CD4-positive, alpha-beta T cell (primary cell): ENCODE measurements at places on chromosomes 13 and 19. TPM values are rescaled to one million over a fixed set of nuclear protein-coding genes. Genes with fewer than 3 reads are reported as not detected.

ONECUT3 gene
- total RNA-seq, result not detected

ERICH6B gene
- not detected for total RNA-seq

KIR2DL4 gene
- total RNA-seq, result not detected

KBTBD6 gene
- 7.2 TPM for total RNA-seq

ATP4B gene
- not detected for total RNA-seq

NECTIN2 gene
- total RNA-seq, result 1.9 TPM

ZNF99 gene
- not detected for total RNA-seq

CGB2 gene
- not detected for total RNA-seq

KLK2 gene
- total RNA-seq, result not detected

ZNF627 gene
- 12.7 TPM for total RNA-seq

C1QTNF9 gene
- total RNA-seq, result not detected

PSG11 gene
- total RNA-seq, result not detected

GRCh38 chr19:38392707-38393308, 4.3 kb downstream of the SPRED3 start:
- H3K27me3 ChIP-seq, result peaks cover 7% of the 10 kb centered on the region
- no peak overlapping the region for H3K4me3 ChIP-seq
- peaks cover 36% of the 10 kb centered on the region for H3K4me1 ChIP-seq
- no peaks in the 10 kb centered on the region for H3K36me3 ChIP-seq
- no peak for DNase-seq

GRCh38 chr13:28322256-28322905, 172.5 kb downstream of the FLT1 start:
- no peaks in the 10 kb centered on the region for H3K36me3 ChIP-seq
- no peaks in the 10 kb centered on the region for H3K27me3 ChIP-seq
- no peak for DNase-seq

DNA sequence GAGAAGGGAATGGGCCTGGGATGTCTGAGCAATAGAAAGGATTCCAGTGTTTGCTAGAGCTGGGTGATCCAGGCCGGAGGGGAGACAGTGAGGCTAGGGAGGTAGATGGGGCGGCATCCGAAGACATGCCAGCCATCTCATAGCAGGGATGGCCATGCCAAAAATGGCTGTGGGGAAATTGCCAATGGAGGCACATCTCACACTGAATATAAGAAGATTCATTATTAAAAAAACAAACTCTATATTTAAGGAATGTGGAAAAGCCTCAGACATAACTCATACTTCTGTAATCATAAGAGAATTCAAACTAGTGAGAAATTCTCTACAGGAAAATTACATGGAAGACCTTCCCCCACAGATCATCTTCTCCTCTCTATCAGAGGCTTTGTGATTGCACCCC, 289.2 kb downstream of the FGF9 start:
- H3K27me3 ChIP-seq, result no peaks in the 10 kb centered on the region
- no peaks in the 10 kb centered on the region for H3K4me1 ChIP-seq
- H3K36me3 ChIP-seq, result no peaks in the 10 kb centered on the region
- H3K4me3 ChIP-seq, result no peak overlapping the region
- H3K27ac ChIP-seq, result no peak overlapping the region
- DNase-seq, result no peak

DNA sequence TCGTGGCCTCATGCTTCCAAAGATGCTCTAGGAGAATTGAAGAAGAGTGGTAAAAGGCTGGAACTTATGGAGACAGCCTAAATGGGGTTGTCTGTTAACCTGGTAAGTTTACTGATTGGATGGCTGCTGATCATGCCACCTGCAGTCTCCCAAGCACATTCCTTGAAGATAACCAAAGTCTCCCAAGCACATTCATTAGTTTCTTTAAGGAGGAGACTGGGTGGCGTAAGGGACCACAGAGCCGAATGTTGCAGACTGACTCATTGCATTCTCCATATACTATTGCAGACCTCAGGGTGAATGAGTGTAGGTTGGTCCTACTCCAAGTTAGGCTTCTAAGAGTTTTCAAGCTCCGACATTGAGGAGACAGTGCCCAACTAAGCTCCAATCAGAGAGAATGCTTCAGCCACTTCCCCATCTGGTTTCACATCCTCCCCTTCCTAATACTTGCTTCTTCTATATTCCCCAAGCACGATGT, at the start of gene IGFL3:
Gene IGFL3, minus strand, starts transcription at position 51 of the 478 bp plus-strand sequence. Its CDS starts 39 bp downstream, at position 12.
- no peak within 1 kb of the TSS for H3K4me3 ChIP-seq
- H3K27me3 ChIP-seq, result peaks cover 33% of the 10 kb centered on the region
- no peaks in the 10 kb centered on the region for H3K4me1 ChIP-seq
- no peak for DNase-seq
- no peaks in the 10 kb centered on the region for H3K36me3 ChIP-seq

DNA sequence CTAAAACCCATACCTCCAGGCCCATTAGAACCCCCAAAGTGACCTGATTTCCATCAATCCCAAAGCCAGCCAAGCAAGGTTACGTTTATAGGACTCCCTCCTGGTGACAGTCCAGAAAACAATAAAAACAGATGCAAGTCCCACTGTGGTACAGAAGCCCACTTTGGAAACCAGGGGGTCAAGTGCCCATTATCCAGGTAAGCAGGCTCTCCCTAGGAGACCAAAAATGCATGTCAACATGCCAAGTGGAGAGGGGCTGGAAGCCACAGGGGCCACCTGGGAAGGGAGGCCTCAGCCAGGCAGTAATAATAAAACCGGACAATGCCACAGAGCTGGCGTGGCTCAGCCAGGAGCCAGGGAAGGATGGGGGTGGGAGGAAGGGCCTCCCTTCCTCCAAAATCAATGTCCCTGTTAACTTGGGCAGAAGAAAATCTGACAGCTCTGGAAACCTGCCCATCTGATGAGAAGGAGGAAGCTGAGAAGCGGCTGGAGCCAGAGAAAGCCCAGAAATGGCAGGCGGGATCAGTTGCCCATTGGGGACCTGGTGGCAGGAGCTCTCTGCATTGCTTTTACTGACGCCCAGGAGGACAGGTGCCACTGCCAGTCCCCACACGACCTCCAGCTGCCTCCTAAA, 160.4 kb downstream of the ZIC5 start:
- DNase-seq, result no peak
- H3K27ac ChIP-seq, result no peak overlapping the region
- H3K4me3 ChIP-seq, result no peak overlapping the region
- H3K4me1 ChIP-seq, result no peaks in the 10 kb centered on the region
- no peaks in the 10 kb centered on the region for H3K36me3 ChIP-seq

DNA sequence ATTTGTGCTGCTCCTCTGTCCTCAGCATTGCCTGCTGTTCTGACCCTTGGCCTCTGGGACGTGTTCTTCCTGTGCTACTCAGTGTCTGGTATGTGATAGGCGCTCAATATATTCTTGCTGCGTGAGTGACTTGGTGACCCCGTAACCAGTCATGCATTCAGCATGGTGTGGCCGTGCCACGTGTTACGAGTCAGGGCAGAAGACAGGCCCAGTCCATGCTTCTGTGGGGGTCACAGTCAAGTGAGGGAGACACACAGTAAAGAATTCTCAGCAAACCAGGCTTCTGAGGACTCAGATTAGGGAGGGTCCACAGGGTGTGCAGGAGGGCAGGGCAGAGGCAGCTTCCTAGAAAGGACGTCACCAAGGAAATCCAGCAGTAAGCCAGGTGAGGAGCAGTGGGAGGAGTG, 7.9 kb downstream of the PPP1R37 start:
- H3K36me3 ChIP-seq, result peaks cover 6% of the 10 kb centered on the region
- no peaks in the 10 kb centered on the region for H3K27me3 ChIP-seq
- H3K4me1 ChIP-seq, result peaks cover 70% of the 10 kb centered on the region
- H3K4me3 ChIP-seq, result no peak overlapping the region
- no peak for DNase-seq
- no peak overlapping the region for H3K27ac ChIP-seq

GRCh38 chr19:56080669-56081401, 40.3 kb downstream of the ZNF787 start:
- peak overlapping the region; percentile 47 for H3K4me3 ChIP-seq
- H3K27me3 ChIP-seq, result peaks cover 3% of the 10 kb centered on the region
- no peak overlapping the region for H3K27ac ChIP-seq
- H3K36me3 ChIP-seq, result no peaks in the 10 kb centered on the region

DNA sequence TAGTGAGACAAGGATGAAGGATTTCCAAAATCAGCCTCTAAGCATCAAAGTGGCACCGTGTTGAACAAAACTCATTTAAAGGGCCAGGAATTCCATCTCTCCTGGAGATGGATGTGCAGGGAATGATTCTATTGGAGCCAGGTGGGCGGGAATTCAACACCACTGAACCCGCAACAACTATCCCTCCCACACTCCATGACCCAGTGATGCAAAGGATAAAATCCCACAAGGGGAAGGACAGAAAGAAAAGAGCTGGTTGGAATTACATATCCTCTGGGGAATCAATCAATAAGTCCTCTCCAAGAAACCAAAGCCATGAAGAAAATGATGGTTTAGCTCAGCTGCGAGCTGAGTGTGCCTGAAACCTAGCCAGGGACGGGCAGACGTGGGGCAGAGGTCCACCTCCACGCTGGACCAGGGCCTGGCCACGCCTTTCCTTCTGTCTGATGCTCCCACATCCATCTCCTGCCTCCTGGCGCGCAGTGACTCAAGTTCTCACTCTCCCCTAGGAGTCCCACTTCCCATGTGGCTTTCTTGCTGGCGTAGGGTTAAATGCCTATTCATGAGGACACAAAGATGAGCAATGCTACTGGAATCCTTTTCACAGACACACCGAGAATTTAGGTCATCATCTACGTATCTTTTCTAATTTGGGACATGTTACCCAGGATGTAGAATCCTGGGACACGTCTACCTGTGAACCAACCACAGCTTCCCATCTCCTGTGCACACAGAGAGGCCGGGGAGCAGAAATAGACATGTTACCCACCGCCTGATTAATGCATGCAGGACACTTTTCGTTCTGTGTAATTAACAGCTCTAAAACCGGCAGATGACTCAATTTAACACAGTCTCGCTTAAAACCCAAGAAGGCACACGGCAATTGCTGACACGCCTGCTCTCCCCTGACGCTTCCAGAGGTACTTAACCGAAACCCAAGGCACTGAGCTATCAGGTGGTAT, 48.6 kb downstream of the PEPD start:
- no peak overlapping the region for H3K4me3 ChIP-seq
- peaks cover 17% of the 10 kb centered on the region for H3K36me3 ChIP-seq
- H3K4me1 ChIP-seq, result no peaks in the 10 kb centered on the region

- no peaks in the 10 kb centered on the region for H3K36me3 ChIP-seq
- peak overlapping the region; percentile 61 for H3K27ac ChIP-seq
- H3K27me3 ChIP-seq, result no peaks in the 10 kb centered on the region
- H3K4me1 ChIP-seq, result peaks cover 46% of the 10 kb centered on the region
Measured at GRCh38 chr19:18284712-18285360, 3.4 kb upstream of the JUND start.

DNA sequence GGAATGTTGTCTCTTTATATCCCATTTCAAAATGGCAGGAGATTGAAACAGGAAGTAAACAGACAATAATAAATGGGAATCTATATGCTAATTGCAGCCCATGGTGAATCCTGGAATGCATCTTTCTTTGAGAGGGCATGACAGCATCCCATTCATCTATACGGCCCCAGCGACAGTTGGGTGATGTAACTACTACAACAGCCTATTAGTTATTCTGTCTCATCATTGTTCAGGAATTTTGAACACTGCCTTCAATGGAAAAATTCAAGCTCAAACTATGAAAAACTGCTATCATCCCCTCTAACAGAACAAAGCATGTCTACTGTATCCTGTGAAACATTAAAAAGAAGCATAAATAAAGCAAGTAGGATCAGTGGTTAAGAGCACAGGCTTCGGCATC, 262.1 kb downstream of the DCT start:
- no peaks in the 10 kb centered on the region for H3K27me3 ChIP-seq
- no peaks in the 10 kb centered on the region for H3K36me3 ChIP-seq
- no peak overlapping the region for H3K27ac ChIP-seq
- no peaks in the 10 kb centered on the region for H3K4me1 ChIP-seq
- no peak for DNase-seq

GRCh38 chr13:111252446-111253364, 67.7 kb upstream of the TEX29 start:
- H3K27me3 ChIP-seq, result no peaks in the 10 kb centered on the region
- H3K36me3 ChIP-seq, result peaks cover 64% of the 10 kb centered on the region
- H3K27ac ChIP-seq, result no peak overlapping the region

DNA sequence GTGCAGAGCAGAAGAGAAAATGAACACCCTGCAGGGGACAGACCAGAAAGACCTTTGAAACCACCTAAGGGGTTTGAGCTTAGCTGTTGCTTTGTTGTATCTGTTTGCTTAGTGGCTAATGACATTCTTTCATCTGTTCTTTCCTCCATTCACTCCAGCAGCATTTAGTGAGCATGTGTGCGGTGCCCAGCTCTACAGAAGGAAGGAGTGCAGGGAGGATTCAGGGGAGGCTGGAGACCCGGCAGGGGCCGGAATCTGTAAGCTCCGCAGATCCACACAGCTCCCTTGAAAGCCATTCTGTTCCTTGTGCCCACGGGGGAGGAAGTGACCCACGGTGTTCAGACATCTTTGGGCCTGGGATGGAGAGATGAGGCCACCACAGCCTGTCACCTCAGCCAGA, 27.5 kb downstream of the UQCRFS1 start:
- H3K4me1 ChIP-seq, result no peaks in the 10 kb centered on the region
- DNase-seq, result no peak
- no peak overlapping the region for H3K27ac ChIP-seq
- no peaks in the 10 kb centered on the region for H3K27me3 ChIP-seq

- H3K27ac ChIP-seq, result no peak overlapping the region
- H3K4me1 ChIP-seq, result peaks cover under 1% of the 10 kb centered on the region
- no peak overlapping the region for H3K4me3 ChIP-seq
- H3K36me3 ChIP-seq, result no peaks in the 10 kb centered on the region
- peaks cover 12% of the 10 kb centered on the region for H3K27me3 ChIP-seq
- DNase-seq, result no peak
Measured at GRCh38 chr13:27367570-27367969, 56.8 kb upstream of the GTF3A start.

GRCh38 chr13:75836441-75836840, 200.3 kb downstream of the LMO7 start:
- H3K27ac ChIP-seq, result no peak overlapping the region
- DNase-seq, result no peak
- H3K36me3 ChIP-seq, result peaks cover 2% of the 10 kb centered on the region

- H3K27me3 ChIP-seq, result no peaks in the 10 kb centered on the region
- H3K36me3 ChIP-seq, result no peaks in the 10 kb centered on the region
- DNase-seq, result no peak
- no peak overlapping the region for H3K27ac ChIP-seq
- no peak overlapping the region for H3K4me3 ChIP-seq
Measured at GRCh38 chr19:46546194-46546896, 50.7 kb upstream of the PNMA8B start.

- no peaks in the 10 kb centered on the region for H3K27me3 ChIP-seq
- H3K27ac ChIP-seq, result no peak overlapping the region
- no peak for DNase-seq
- H3K36me3 ChIP-seq, result no peaks in the 10 kb centered on the region
- no peak overlapping the region for H3K4me3 ChIP-seq
Measured at GRCh38 chr19:55312621-55313512, 12.3 kb downstream of the TMEM150B start.

- DNase-seq, result no peak
- H3K36me3 ChIP-seq, result peaks cover 75% of the 10 kb centered on the region
- H3K4me1 ChIP-seq, result peaks cover 89% of the 10 kb centered on the region
Measured at GRCh38 chr19:1076046-1076386, 9.0 kb downstream of the ARHGAP45 start.
